ENCODE measurements at places on chromosomes 13 and 19.

DNA sequence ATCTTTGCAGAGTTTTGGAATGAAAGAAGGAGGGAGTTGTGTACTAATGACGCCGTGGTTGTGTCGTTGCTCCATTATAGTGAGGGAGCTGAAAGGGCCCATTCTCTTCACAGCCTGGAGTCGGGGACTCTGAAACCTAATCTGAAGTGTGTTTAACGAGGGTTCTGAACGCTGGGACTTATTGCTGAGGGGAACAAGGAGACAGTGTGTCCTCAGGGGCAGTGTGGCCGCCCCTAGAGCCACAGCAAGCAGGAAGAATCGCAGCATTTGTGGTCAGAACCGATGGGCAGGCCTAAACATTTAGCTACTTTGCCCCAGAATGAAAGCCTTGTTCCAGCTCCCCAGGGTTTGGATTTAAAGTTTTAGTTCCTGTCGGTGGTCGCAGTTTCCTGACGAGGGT lies 156.4 kb upstream of the RNF113B start:
- DNase-seq, result no peak

GRCh38 chr13:80753866-80754265 lies 412.9 kb upstream of the SPRY2 start:
- no peak for DNase-seq

DNA sequence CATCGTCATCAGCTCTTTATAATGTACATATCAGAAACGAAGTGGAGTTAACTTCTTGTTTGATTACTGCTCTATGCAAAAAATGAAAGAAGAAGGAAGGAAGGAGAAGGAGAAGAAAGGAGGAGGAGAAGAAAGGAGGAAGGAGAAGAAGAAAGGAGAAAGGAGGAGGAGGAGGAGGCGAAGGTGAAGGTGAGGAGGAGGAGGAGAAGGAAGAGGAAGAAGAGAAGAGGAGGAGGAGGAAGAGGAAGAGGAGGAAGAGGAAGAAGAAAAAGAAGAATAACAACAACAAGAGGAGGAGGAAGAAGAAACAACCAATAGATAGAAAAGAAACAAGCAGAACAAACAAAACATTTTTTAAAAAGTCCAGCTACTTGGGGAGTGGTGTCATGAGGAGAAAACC lies 13.1 kb downstream of the NUFIP1 start:
- no peak for DNase-seq

- no peak for DNase-seq
These were observed 2.5 kb downstream of the IGSF23 start for GRCh38 chr19:44615863-44616247.

- no peak for DNase-seq
These were observed 33.1 kb downstream of the CERS4 start for GRCh38 chr19:8242211-8242821.

DNA sequence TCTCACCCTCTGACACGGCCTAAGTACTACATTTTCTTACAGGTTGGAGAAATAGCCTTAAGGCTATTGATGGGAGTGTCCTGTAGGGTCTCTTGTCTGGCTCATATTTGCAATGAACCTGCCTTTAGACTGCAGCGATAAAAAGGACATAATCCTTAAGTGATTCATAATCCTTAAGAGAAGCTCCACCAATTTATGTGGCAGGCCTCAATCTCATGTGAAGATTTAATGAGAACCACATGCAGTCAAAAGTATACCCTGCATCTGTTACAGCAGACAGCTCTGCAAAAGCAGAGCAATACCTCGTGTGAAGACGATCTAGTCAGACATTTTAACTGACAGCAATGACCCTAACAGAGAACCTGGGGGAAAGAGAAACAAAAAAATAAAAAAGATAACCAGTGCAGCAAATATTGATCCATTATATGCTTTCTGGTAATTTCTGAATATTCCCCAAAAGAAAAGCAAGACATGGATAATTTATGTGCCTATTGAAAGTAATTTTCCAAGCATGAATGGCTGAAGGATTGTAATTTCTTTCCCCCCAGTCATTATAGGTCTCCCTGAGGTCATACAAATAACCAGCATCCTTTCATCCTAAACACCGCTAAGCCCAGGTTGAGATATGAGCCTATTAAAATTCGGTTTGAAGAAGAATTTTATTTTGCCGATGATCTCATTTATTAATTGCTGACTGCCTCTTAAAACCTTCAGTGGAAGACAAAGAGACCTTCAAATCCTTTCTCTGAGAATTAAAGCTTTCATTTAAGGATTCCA lies 321.8 kb upstream of the NBEA start:
- DNase-seq, result no peak

DNA sequence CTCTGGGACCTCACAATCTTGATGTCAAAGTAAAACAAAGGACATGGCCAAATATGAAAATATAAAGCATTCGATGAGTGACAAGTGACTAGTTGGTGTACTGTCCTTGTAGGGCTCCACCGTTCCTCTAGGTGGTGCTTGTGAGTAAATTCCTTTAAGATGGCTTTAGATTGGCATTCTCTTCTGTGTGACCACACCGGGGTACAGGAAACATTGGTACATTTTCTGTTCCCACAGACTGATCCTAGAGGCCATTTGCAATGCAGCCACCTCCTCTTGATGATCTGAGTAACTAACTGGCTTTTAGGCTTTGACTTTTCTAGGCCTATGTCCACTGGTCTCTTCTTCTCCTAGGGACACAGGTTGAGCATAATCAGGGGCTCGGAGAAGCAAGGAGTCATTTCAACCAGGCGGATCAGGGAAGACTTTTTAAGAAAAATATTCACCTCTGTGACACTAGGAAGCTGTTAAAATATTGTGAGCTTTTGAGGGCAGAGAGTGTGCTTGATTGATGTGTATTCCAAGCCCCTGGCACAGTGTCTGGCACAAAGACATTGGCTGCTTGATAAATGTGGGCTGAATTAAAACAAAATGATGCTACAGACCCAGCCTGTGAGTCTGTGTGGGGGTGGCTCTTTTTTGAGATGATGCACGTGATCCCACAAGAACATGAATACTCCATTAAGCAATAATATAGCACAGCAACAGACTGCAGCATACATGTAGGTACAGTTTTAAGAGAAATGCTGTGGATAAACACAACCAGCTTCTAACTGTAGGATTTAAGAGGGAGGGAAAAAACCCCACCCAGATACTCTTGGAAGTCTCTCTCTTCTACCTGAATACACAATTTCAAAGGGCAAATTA lies 21.0 kb downstream of the EPSTI1 start:
- DNase-seq, result no peak

- no peak for DNase-seq
These were observed 25.4 kb upstream of the SCEL start for GRCh38 chr13:77510156-77510555.

DNA sequence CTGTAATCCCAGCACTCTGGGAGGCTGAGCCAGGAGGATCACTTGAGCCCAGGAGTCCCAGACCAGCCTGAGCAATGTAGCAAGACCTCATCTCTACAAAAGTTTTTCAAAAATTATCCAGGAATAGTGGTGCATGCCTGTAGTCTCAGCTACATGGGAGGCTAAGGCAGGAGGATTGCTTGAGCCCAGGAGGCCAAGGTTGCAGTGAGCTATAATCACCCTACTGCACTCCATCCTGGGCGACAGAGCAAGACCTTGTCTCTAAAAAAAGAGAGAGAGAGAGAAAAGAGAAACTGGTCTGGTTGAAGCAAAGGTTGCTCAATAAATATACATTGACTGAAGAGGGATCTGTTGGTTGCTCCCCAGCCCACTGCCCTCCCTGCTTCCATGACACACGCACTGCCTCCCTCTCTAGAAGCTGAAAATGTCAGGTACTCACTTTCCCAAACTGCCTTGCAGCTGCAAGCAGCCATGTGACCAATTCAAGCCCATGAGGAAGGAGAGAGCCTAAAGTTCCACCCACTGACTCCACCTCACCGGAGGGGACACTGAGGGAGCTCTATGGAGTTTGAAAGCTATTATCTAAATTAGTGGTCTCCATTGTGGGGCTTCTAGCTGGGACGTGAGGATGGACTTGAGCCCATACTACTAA lies 14.0 kb downstream of the CEACAM16 start:
- DNase-seq, result no peak

DNA sequence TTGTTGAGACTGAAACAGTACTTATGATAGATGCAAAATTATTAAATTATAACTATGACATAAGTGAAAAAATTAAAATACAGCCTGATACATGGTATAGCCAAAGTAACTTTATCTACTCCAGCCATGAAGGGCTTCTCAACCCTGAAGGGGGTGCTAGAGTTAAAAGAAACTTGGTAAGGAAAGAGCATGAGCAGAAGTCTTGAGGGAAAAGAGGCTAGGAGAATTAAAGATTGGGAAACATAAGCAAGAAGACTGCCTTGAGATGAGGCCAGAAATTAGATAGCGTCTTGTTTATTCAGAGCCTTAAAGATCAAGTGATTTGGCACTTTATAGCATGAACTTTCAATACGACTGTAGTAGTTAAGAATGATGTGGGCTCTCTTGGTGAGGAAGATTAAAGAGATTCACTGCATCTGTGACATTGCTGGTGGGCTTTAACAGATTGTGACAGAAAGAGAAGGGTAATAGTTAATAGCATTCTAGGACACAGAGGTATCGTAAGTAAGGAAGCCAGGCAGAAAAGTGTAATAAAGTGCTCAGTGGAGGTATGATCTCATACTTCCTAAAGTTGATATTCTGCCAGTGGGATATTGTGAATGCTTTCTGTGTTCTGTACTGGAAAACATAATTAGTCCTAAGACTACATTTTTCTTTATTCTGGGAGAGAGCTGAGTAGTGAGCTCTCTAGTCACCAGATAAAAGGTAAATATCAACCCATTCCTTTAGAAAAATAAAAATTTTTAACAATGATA lies 385.4 kb upstream of the PRR20A start:
- DNase-seq, result no peak

- no peak for DNase-seq
These were observed 754.5 kb upstream of the MIR17HG start for GRCh38 chr13:90592943-90593342.

DNA sequence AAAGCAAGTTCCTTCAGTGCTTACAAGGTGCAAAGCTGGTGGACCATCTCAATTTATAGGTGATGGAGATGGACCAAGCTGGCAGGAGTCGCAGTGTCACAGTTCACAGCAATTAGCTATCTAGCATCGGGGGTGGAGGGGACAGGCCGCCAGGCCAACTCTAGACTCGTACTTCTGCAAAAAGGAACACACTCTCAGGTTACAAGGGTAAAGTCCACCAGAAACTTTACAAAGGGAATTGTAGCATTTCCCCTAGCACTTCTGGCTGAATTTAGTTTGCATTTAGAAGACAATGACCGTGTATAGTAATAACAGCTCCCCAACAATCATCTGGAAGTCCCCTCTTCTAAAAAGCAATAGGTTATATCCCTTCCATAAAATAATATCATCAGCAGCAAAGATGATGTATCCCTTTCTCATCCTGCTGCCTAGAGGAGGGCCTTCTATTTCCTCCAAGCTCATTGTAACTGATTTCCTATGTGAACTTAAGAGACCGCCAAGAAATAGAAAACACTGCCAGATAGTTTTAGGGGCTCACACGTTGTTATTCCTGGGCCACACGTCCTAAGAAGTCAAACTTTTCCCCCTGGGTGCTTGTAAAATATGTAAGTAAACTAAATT lies 8.5 kb upstream of the DOCK9 start:
- no peak for DNase-seq

- DNase-seq, result no peak
These were observed 10.0 kb downstream of the COL5A3 start for GRCh38 chr19:10000171-10000826.

- DNase-seq, result no peak
These were observed 1000.6 kb downstream of the OLFM4 start for GRCh38 chr13:54029226-54029625.

GRCh38 chr13:111079375-111079774 lies 35.7 kb upstream of the ARHGEF7 start:
- no peak for DNase-seq

DNA sequence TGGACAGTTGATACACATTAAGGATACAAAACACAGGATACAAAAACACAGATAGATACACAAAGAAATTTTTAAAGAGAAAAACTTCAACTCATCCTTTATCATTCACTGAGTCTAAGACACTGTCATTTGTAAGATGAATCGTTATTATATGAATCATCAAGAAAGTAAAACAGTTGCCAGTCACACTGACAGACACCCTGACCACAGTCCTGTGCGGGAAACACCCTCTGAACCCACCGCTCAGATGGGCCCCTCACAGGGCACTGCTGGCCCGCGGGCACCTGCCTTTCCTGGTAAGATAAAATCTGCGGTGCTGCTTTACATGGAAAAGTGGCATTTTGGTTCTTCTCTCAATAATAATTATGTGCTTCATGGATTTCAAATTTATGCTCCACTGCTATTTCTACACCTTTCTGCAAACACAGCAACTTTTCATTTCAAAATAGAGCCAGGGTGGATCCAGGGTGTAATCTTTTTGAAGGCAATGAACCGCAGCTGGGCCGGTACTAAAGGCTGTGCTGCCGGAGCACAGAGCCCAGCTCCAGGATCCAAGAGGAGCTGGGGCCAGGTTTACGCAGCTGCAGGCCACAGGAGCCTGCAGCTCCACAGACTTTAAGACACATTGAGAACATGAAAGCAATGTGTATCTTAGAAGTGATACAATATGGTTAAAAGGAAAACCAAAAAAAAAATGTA lies 76.8 kb downstream of the TUBGCP3 start:
- no peak for DNase-seq

DNA sequence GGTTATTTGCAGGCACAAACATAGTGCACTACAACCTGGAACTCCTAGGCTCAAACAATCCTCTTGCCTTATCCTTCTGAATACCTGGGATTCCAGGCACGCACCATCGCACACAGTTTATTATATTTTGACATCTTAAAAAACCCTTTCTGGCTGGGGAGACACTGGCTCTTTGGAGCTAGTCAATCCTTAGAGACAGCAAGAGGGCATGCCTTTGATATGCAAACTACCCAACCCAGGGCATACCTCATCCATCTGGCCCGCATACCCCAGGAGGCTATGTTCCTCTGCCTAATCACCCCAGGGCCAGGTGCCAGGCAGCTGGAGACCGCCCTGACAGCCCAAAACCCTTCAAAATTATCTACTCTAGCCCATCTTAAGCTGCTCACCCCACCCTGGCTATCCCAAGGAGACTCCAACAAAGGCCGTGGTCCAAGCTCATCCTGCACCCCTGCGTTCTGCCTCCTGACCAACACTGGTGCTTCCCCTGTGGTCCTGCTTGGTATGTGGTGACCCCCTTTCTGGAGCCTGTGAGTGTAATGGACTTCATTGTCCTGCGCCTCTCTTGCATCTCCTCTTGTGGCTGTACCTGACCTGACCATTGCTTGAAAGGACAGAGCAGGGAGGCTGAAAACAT lies 86.4 kb downstream of the RGCC start:
- no peak for DNase-seq

- DNase-seq, result no peak
These were observed 413.9 kb downstream of the KLF12 start for GRCh38 chr13:73720216-73720840.

GRCh38 chr13:85995788-85996418 lies 196.7 kb upstream of the SLITRK6 start:
- DNase-seq, result no peak

Data from AG04450 (cell line).